ENCODE measurements at places on chromosomes 7 and 10. TPM values are rescaled to one million over a fixed set of nuclear protein-coding genes. Genes with fewer than 3 reads are reported as not detected.

The CADPS2 gene
- total RNA-seq, result 36.0 TPM

The HMX2 gene
- total RNA-seq, result not detected

- DNase-seq, result no peak
Observed at GRCh38 chr7:42214060-42214679, 22.8 kb downstream of the GLI3 start.

DNA sequence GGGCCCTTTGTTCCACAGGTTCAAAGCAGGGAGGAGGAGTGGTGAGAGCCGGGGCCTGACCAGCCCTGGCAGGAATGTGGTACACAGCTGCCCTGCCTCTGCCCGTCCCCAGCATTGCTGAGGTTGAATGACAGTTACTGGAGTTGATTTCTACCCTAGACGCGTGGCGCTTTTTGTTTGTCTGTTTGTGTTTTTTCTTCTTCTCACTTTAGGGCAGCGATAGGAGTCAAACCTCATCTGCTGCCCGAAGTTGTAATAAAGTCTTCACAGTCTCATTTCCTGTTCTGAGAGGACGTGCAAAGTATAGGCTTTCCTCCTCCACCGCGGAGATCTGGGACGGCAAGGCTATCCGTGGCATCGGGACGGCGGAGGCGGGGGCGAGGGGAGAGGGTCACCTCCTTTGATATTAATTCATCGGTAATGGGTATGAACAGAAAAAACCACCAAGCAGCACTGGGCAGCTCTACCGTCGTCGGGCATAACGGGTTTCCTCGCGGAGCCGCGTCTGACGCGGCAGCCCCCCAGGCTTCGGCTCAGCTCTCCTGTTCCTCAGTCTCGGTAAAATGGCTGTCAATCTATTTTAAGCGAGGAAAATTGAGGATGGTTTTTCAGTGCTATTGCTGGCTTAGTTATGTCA is 160.8 kb downstream of the LRMDA start:
- no peak for DNase-seq

GRCh38 chr10:51170518-51171245 is 96.4 kb downstream of the PRKG1 start:
- no peak for DNase-seq

Data from urinary bladder (tissue), 4 donors.